CD8-positive, alpha-beta memory T cell (primary cell): ENCODE measurements at places on chromosomes 11 and 22. TPM values are rescaled to one million over a fixed set of nuclear protein-coding genes. Genes with fewer than 3 reads are reported as not detected.

TRIM6 gene
- 0.20 TPM for total RNA-seq

PLAAT4 gene
- total RNA-seq, result 20.5 TPM

HEPN1 gene
- total RNA-seq, result not detected

SLN gene
- total RNA-seq, result not detected

TRIM48 gene
- not detected for total RNA-seq

- H3K27ac ChIP-seq, result no peak overlapping the region
- H3K4me1 ChIP-seq, result no peaks in the 10 kb centered on the region
- no peak overlapping the region for H3K4me3 ChIP-seq
- H3K36me3 ChIP-seq, result no peaks in the 10 kb centered on the region
- no peaks in the 10 kb centered on the region for H3K27me3 ChIP-seq
These were observed 171.5 kb upstream of the SYT13 start for GRCh38 chr11:45457649-45458048.

DNA sequence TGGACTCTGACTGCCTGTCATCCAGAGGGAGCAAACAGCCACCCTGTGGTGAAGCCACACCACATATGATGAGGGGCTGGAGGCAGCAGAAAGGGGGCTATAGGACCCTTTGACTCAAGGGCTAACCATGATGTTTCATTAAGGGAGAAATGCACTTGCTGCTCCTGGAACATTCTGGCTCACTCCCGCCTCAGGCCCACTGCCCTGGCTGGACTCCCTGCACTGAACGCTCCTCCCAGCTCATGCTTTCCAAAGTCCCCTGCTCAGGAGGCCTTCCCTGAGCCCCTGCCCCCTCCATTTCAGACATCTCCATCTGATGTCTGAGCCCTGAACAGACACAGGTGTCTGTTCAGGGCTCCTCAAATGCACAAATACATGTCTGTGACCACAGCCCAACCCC, 69.1 kb downstream of the CDKN1C start:
- no peak overlapping the region for H3K4me3 ChIP-seq
- no peak overlapping the region for H3K27ac ChIP-seq
- DNase-seq, result no peak
- H3K27me3 ChIP-seq, result no peaks in the 10 kb centered on the region

DNA sequence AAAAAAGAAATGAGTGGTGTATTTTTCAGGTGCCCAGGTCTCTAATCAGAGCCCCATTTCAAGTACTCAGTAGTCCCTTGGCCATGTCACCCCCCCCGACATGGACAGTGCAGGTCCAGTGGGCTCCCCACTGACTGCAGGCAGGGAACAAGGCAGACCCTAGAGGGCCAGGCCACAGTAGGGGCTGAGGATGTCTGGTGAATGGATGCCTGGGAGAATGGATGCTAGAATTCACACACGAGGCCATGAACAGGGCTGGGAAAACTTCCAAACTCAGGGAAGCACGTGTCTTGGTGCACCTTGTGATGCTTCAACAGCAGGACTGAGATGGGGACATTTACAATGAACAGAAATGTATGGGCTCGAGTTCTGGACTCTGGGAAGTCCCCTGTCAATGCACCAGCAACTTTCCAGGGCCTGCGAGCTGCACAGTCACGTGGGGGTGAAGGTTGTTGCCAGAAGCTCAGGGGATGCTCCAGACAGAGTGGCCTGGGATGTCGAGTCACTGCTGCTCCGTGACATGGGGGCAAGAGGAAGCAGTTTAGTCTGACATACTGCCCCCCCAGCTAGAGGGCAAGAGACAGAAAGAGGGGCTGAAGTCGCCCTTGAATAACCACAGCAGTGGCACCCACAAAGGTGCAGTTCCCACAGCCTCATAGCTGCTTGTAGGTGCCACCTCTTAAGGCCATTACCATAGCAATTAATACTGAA, 3.1 kb downstream of the APOBEC3G start:
- no peaks in the 10 kb centered on the region for H3K27me3 ChIP-seq
- H3K27ac ChIP-seq, result peak overlapping the region; percentile 86
- peak; percentile 75 for DNase-seq
- peak overlapping the region; percentile 28 for H3K4me3 ChIP-seq
- H3K36me3 ChIP-seq, result peaks cover 23% of the 10 kb centered on the region

- peaks cover 14% of the 10 kb centered on the region for H3K4me1 ChIP-seq
- H3K27ac ChIP-seq, result no peak overlapping the region
- DNase-seq, result no peak
- H3K36me3 ChIP-seq, result no peaks in the 10 kb centered on the region
- no peaks in the 10 kb centered on the region for H3K27me3 ChIP-seq
These were observed 3.4 kb downstream of the TIGD3 start for GRCh38 chr11:65357856-65358356.

GRCh38 chr11:34651551-34651950, 30.7 kb downstream of the EHF start:
- no peak for DNase-seq
- no peaks in the 10 kb centered on the region for H3K27me3 ChIP-seq
- H3K36me3 ChIP-seq, result no peaks in the 10 kb centered on the region
- H3K4me1 ChIP-seq, result peaks cover 26% of the 10 kb centered on the region
- H3K27ac ChIP-seq, result no peak overlapping the region

DNA sequence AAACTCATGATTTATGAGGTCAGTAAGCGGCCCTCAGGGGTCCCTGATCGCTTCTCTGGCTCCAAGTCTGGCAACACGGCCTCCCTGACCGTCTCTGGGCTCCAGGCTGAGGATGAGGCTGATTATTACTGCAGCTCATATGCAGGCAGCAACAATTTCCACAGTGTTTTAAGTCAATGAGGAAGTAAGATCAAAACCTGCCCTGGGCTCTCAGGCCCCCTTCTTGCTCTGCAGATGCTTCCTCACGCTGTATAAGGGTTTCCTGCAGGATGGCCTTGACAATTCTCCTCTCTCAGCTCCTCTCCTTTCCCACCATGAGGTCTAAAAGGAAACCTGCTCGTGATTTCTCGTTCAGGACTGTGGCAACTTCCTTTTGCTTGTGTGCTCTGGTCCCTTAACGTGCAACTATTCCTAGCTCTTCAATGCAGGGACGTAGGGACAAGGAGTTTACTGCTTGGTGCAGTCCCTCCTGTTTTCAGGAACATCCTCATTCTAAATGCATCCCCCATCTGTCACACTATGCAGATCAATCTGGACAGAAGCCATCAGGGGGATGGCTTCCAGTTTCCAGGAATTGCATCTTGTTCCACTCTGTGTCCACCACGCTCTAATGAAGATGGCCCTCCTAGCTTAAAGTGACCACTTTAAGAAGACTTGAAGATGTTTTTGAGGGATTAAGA, 64.3 kb upstream of the IGLL5 start:
- no peak overlapping the region for H3K4me3 ChIP-seq
- H3K36me3 ChIP-seq, result no peaks in the 10 kb centered on the region
- H3K27ac ChIP-seq, result no peak overlapping the region
- DNase-seq, result no peak
- H3K4me1 ChIP-seq, result peaks cover 59% of the 10 kb centered on the region

DNA sequence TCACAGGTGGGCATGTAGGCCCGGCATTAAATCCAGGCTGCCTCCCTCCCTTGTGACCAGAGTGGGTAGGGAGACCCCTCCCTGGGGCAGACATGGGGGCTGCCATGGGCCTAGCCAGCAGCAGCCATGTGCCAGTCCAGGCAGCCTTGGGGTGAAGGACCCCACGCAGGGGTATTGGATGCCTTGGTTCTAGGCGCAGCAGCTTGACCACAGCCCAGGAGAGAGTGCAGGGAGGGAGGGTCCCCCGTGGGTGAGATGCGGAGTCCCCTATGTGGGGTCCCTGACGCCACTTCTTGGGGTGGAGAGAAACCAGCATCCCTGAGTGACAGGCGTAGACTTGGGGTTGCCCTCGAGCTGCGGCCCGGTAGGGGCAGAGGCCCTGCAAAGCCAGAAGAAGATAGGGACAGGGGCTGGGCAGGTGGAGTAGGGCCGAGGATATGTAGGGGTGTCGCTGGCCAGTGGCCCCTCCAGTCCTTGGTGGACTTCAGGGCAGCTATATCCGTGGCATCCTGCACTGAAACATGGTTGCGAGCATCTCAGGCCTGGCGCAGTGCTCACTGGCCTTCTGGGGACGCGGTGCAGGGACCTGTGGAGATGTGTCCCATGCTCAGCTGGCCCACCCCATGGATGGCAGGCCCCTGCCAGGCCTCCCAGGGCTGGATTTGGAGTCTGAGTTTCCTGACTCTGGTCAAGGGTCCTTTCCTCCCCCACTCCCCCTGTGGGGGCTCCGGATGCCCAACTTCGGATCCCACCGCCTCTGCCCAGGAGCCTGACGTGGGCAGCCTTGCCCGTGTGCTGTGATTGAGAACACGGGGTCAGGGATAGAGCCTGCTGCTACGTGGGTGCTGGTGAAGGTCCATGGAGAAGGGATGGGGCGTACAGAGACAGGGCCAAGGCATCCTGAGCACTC, 1179.8 kb downstream of the BRD1 start:
- DNase-seq, result no peak
- H3K4me1 ChIP-seq, result no peaks in the 10 kb centered on the region
- no peak overlapping the region for H3K27ac ChIP-seq
- H3K4me3 ChIP-seq, result no peak overlapping the region
- no peaks in the 10 kb centered on the region for H3K36me3 ChIP-seq

DNA sequence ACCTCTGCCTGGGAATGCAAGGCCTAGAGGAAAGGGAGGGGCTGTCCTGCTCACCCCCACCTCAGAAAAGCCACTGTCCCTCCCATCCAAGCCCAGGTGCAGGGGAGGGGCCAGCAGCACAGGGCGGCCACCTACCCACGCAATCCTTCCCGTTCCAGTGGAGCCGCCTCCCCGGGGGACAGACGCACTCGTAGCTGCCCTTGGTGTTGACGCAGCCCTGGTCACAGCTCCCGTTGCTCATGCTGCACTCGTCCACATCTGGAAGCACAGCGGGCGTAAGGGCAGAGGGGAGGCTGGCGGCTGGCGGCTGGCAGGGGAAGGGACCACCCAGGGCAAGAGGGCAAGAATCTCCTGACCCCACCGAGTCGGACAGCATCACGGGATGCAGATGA, 40.3 kb upstream of the TTLL12 start:
- no peak for DNase-seq
- no peak overlapping the region for H3K4me3 ChIP-seq
- peaks cover 4% of the 10 kb centered on the region for H3K4me1 ChIP-seq
- no peaks in the 10 kb centered on the region for H3K36me3 ChIP-seq

- no peak for DNase-seq
- H3K36me3 ChIP-seq, result no peaks in the 10 kb centered on the region
- H3K27ac ChIP-seq, result no peak overlapping the region
- H3K27me3 ChIP-seq, result no peaks in the 10 kb centered on the region
These were observed 88.8 kb downstream of the CTTN start for GRCh38 chr11:70487160-70487559.

- H3K27me3 ChIP-seq, result no peaks in the 10 kb centered on the region
- peaks cover 20% of the 10 kb centered on the region for H3K4me1 ChIP-seq
- no peak overlapping the region for H3K27ac ChIP-seq
- no peak for DNase-seq
- no peaks in the 10 kb centered on the region for H3K36me3 ChIP-seq
These were observed 2.6 kb upstream of the NPTXR start for GRCh38 chr22:38846412-38846811.

GRCh38 chr11:12840871-12841660, 166.8 kb downstream of the TEAD1 start:
- H3K36me3 ChIP-seq, result no peaks in the 10 kb centered on the region
- no peak for DNase-seq
- no peak overlapping the region for H3K4me3 ChIP-seq
- H3K27me3 ChIP-seq, result no peaks in the 10 kb centered on the region
- no peaks in the 10 kb centered on the region for H3K4me1 ChIP-seq

GRCh38 chr22:38347944-38348750, 30.9 kb upstream of the CSNK1E start:
- H3K36me3 ChIP-seq, result no peaks in the 10 kb centered on the region
- H3K27me3 ChIP-seq, result no peaks in the 10 kb centered on the region
- H3K4me3 ChIP-seq, result no peak overlapping the region
- H3K4me1 ChIP-seq, result no peaks in the 10 kb centered on the region
- H3K27ac ChIP-seq, result no peak overlapping the region
- no peak for DNase-seq

- DNase-seq, result no peak
- no peak overlapping the region for H3K27ac ChIP-seq
- H3K27me3 ChIP-seq, result no peaks in the 10 kb centered on the region
- no peaks in the 10 kb centered on the region for H3K4me1 ChIP-seq
- H3K4me3 ChIP-seq, result no peak overlapping the region
- no peaks in the 10 kb centered on the region for H3K36me3 ChIP-seq
These were observed 601.3 kb downstream of the BUD13 start for GRCh38 chr11:116171271-116172140.

GRCh38 chr11:9581556-9582161, 8.2 kb downstream of the WEE1 start:
- DNase-seq, result no peak
- H3K4me3 ChIP-seq, result no peak overlapping the region
- H3K27ac ChIP-seq, result no peak overlapping the region
- no peaks in the 10 kb centered on the region for H3K27me3 ChIP-seq
- no peaks in the 10 kb centered on the region for H3K4me1 ChIP-seq
